ENCODE measurements at places on chromosomes 1 and 21.

GRCh38 chr1:207069061-207069460 lies 16.0 kb downstream of the PFKFB2 start:
- no peak for DNase-seq

- DNase-seq = peak; percentile 11
Measured at GRCh38 chr1:199550199-199551065, 477.1 kb upstream of the NR5A2 start.

DNA sequence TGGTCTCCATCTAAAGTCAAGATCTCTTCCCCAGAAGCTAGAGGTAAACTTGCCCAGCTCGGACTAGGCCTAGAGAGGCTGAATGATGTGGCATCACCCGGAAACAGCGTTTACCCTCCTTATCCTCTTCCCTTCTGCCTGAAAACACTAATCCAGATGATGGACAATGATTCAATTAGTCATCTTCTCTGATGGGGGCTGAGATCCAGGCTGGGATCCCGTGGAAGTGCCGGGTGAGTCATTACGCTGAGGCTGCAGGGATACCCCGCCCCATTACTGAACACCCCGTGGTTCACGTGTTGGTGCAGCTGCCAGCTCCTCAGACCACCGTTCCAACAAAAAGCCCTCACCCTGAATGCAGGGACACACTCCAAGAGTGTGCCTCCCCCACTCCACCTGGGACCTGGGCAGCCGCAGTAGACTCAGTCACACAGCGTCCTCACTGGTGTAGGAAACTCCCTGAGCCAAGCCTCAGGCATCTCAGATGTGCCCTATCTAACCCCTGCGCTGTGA lies 2.0 kb downstream of the S100A6 start:
- DNase-seq = peak; percentile 81

- no peak for DNase-seq
Measured at GRCh38 chr21:42150474-42151085, 68.4 kb upstream of the ABCG1 start.

DNA sequence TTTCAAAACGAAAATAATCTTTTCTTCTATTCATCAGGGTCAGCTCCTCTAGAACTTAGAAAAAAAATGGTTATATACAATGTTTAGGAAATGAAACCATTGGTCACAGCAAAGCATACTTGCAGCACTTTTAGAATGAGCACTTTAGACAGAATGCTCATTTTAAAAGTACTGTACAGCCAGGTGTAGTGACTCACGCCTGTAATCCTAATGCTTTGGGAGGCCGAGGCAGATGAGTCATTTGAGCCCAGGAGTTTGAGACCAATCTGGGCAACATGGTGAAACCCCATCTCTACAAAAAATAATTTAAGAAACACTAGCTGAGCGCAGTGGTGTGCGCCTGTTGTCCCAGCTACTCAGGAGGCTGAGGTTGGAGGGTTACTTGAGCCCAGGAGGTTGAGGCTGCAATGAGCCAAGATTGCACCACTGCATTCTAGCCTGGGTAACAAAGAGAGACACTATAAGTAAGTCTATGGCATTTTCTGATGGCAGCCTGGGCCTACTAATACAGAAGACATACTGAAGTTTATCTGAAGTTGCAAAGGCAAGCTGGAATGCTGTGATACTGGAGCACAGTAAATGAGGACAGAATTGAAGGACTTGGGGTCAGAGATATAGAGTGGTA lies 48.9 kb upstream of the ZNF326 start:
- DNase-seq = no peak

DNA sequence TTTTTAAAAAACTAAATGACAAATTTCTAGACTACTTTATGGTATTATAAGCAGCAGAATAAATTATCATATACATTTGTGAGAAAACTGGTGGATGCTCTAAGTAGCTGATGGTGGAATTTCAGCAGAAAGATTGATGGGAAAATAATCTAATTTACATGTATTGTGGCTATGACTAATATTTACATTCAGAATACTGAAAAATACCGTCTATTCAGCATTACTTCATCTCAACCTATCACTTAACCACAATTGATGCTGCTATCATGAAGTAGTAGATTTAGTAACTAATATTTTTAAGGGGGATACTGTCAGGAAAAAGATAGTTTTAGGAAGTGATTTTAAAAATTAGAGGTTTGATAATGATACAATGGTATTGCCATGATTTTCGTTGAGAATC lies 137.9 kb downstream of the IFI44 start:
- no peak for DNase-seq

DNA sequence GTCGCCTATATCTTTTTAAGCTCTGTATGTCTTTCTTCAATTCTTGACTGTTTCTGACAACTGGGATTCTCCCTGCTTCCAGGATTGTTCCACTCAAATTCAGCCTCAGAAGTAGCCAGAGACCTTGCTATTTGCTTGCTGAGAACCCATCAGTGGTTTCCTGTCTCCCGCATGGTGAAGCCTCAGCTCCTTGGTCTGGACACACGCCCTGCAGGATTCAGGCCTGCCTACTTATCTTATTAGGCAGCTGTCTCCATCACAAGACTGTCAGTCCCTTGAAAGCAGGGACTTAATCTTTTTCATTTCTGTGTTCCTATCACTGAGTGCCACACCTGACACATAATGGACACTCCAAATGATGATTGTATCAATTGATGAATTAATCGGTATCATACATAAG lies 175.3 kb downstream of the PLPP3 start:
- no peak for DNase-seq
